ENCODE measurements at places on chromosomes 5 and 9.

DNA sequence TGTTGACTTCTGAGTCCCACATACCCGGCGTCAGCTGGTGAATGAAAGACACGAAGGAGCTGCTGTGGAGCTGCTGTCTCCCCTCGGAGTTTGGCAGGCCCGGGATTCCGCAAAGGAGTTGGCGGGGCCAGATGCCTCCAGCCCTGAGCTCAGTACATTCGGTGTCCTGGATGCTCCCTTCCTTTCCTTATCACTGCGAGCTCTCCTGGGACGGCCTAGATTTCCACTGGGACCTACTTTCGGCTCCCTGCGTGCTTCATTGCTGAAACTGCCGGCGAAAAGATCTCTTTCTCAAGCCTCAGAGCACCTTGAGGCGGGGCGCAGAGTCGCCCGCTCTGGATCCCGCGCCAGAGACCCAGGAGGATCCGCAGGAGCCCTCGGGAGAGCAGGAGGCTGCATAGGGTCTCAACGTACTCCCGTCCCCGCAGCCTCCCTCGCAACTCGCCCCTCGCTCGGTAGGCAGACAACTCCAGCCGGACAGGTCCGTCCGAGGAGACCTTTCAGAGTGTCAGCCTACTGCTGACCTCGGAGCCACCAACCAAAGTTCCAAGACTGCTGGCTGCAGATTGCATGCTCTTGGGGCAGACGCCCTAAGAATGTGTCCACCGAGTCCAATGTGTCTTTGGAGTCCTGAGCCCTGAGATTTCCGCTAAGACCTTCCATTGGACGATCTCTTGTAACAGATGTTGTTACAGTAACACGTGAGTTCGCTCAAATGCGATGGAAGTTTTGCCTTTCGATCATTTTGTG, 6.1 kb downstream of the ANXA2R start:
- no peak for DNase-seq

GRCh38 chr9:21961569-21961968, 32.6 kb downstream of the CDKN2A start:
- no peak for DNase-seq

DNA sequence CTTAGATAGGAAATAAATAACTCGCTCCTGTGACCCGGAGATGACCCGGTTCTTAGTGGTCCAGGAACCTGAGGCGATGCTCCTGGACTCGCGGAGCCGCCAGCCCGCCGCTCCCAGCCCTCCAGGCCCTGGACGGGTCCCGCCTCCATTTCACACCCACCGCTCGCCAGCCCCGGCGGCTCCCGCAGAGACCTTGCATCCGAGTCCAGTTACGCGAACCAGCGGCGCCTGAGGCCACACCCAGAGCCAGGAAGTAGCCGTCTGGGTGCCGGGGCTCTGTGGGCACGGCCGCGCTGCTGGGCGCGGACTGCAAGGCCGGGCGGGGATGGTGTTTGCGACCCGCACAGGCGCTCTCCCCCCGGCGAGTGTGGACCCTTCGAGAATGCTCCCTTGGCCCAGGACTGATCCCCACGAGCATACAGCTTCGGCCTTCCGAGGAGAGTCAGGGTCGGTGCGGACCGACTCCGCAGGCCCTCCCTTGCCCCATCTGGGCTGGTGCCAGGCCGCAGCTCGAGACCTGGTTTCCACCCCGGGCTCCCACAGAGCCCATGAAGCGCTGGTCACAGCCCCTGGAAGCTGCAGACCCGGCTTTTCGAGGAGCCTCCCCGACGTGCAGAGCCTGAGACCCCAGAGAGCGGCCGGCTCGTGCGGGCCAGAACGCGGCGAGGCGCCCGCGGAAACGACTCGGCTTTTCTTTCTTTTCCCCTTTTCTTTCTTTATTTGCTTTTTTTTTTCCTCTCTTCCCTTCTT, 5.2 kb upstream of the BARX1 start:
- no peak for DNase-seq

GRCh38 chr5:173567548-173567947, 48.9 kb downstream of the BOD1 start:
- DNase-seq = no peak

DNA sequence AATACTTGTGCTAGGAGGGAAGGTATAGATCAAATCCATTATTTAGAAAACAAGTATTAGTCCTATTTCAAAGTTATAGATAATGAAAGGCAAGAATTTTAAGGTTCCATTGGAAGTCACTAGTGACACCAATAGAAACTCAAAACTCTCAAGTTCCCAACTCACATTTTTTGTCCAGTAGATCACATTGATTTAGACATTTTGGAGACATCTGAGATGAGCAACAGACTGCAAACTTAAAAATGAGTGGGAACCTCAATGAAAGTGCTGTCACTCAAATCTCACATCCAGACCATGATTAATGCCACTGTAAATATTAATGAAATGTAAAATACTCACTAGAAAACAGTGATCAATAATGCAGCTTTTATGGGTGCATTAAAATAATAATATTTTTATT, 405.0 kb downstream of the ENC1 start:
- DNase-seq = no peak

- no peak for DNase-seq
These were observed 68.2 kb upstream of the TAF1L start for GRCh38 chr9:32703635-32704034.

GRCh38 chr9:113350107-113350661, 843 bp downstream of the BSPRY start:
- DNase-seq = no peak

GRCh38 chr5:158465086-158465972, 606.4 kb upstream of the CLINT1 start:
- DNase-seq = no peak

DNA sequence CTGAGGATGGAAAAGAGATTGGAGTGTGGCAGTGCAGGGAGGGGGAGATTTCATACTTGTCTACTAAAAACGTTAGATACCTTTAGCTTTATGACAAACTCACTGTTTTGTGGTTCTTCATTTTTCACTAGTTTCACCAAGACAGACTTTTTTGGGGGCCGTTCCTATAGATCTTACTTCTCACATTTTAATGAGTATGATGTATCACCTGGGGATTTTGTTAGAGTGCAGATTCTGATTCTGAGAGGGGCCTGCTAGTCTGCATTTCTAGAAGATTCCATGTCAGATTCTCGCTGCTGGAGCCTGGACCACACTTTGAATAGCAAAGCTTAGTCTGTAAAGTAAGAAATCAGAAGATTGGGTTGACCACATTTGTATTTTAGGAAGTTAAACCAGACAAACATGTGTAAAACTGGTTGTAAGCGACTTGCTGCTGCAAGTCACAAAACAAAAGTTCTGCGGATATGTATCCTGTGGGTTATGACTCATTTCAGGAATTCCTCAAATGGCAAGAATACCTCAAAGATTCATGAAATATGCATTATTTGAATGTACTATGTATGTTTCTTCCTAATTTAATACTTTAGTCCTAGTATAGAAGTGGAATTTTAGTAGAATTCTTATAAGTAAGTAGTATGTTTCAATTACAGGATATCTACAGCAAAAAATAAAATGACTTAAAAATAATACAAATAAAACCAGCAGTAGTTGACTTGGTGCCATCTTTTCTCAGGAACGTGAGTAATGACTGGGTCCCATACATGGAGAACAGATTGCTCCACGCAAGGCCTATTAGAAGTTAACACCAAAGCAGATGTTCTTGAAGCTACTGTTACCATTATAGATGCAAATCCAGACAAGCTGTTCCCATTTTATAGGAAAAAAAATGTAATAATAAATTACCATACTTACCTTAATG, 27.8 kb downstream of the NFIL3 start:
- no peak for DNase-seq

GRCh38 chr5:35083150-35083549, 35.4 kb upstream of the AGXT2 start:
- no peak for DNase-seq

GRCh38 chr9:16085167-16085726, 532.4 kb downstream of the CCDC171 start:
- no peak for DNase-seq

GRCh38 chr5:82521431-82522051, 243.4 kb upstream of the RPS23 start:
- DNase-seq = no peak

DNA sequence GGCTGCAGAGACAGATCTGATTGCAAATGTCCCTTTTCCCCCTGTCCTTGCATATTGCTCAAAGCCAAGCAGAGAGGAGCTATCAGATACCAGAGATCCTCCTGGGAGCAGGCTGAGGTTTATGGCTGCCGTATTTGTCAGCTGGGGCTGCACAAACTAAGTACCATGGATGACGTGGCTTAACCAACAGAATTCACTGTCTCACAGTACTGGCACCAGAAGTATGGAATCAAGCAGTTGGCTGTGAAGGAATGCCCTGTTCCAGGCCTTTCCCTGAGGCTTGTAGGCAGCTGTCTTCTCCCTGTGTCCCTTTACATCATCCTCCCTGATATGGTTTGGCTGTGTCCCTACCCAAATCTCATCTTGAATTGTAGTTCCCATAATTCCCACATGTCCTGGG, 2.6 kb downstream of the CFAP90 start:
- DNase-seq = no peak

GRCh38 chr9:92963831-92964606, 16.7 kb downstream of the FGD3 start:
- no peak for DNase-seq

DNA sequence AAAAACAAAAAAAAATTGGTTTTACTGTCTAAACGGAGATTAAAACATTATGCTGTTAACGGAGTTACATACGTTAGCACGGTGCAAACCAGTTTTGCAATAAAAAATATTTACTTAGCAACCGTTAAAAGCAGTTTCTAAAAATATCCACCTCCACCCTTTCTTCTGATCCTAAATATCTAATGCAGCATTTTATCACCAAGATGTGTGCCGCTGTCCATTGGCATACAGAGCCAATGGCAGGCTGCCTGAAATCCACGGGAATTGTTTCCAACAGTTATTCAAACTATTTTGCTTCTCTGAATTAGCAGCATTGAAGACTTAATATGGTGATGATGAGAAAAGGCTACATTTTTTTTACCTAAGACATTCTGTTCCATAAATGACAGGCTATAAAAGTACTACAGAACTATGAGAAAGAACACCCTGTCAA, 61.6 kb downstream of the CSNK1A1 start:
- no peak for DNase-seq

DNA sequence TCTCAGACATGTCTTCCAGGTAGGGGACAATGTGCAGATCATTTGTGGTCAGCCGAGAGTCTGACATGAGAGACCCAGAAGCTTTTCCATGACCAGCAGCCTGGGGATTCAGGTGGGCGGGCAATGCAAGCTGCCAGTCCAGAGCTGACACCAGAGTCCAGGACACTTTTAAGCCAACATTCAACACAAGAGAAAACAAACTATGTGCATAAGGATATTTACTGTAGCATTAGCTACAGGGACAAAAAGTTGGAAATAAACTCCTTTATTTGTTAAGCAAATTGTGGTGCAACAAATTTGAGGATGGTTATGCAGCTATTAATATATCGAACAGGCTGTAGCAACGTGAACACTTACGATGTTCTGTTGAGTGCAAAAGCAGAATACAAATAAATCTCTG, 9.9 kb upstream of the RNF130 start:
- DNase-seq = no peak

DNA sequence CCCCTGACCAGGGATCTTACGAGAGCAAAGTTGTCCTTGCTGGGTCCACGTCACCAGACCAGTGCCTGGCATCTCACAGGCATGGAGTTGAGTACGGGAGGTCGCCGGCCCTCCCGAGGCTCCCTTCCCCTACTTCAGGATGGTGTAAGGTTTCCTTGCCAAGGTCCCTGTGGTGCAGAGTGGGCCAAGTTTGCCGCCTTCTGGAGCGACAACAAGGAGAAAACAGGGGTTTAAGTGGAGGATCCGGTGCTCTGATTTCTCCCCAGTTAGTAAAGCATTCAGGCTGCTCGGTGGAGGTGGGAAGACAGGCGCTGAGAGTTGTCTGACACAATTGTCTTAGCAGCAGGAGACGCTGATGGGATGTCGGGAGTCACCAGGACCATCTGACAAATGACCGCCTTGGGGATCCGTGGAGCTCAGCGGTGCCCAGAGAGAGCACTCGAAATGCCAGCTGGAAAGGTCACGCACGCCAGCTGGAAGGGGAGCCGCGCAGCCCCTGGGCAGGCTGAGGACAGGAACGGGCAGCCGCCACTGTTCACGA, 37.3 kb downstream of the ADAMTS2 start:
- no peak for DNase-seq

Data from stimulated activated CD4-positive, alpha-beta T cell treated with anti-CD3 and anti-CD28 coated beads, Interleukin-1b, Interleukin-23, amount 100 ng/mL, for 24 hours (primary cell).